ENCODE measurements at places on chromosomes 6 and 20. TPM values are rescaled to one million over a fixed set of nuclear protein-coding genes. Genes with fewer than 3 reads are reported as not detected.

Gene BMP2
- total RNA-seq, result 34.2 TPM

Gene ULBP2
- 8.0 TPM for total RNA-seq

Gene MAVS
- 35.7 TPM for total RNA-seq

Gene TFAP2A
- total RNA-seq, result not detected

Gene F13A1
- total RNA-seq, result not detected

Gene TMEM244
- total RNA-seq, result not detected

Gene SLC22A16
- total RNA-seq, result not detected

Gene EDN1
- total RNA-seq, result 379 TPM

Measured in vein endothelial cell (primary cell).